ENCODE measurements at places on chromosomes 4 and X.

GRCh38 chrX:15206306-15206705 is 63.6 kb downstream of the ASB9 start:
- no peak for DNase-seq

DNA sequence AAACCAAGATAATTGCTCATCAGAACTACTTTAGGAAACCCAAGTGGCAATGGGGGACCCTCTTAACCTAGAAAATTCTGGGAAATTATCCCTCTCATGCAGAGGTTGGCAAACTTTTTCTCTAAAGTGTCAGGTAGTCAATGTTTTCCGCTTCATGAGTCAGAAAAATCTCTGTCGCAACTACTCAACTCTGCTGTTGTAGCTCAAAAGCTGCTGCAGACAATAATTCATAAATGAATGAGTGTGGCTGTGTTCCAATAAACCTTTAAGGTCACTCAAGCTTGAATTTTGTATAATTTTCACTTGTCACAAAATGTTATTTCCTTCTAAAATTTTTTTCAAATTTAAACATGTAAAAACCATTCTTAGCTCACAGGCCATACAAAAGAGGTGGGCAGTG is 193.4 kb upstream of the MID1 start:
- no peak for DNase-seq

DNA sequence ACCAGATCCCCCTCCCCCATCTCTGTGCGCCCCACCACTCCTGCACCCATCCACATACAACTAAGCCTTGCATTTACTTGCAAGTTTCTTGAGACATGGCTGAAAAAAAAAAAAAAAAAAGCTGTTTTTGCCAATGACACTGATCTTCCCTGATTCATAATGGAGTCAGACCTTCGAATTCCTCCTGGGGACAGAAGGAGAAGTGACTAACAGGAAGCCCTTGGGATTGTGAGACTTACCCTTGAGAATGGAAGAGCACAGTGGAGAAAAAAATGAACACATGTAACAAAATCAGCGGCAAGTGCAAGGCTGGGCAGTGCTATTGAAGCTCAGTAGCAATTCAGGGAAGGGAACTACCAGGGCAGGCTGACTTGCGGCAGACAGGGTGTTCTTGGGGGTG is 288.4 kb downstream of the BCOR start:
- no peak for DNase-seq

- no peak for DNase-seq
These were observed 50.4 kb upstream of the TBL1X start for GRCh38 chrX:9414416-9414815.

DNA sequence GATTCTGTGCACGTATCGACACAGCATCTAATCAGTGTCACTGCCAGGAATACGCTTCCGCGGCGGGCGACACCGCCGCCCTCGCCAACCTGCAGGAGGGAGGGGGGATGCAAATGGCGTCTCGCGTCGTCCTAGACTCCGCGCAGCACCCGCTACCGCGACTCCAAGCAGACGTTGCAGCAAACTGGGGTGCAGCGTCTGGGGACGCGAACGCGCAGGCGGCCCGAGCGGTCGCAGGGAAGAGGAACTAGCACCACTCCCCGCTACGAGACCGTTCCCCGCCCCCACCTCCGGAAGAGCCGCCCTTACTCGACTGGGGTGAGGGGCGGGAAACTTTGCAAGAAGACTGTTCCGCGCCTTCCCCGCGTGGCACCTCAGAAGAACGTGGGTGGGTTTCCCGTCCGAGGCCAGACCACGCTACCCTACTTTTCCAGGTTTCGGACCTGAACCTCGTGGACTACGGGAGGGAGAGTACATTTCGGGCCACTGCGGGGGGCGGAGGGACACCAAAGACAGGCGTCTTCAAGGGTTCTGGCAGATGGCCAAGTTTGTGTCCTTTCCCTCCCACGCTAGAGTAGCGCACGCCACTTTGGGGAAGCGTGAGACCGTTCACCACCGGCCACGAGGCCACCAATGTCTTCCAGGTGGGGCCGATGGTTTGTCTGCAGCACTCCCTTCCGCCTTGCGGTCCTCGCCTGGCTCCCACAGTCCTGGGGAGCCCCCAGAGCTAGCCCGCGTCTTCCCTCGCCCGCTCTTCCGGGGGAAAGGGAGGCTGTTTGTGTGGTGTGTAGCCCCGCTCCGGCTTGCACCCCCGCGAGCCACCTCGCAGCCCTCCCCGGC is 78.0 kb upstream of the BCOR start:
- peak; percentile 34 for DNase-seq

GRCh38 chr4:153745651-153746050 is 14.2 kb downstream of the RNF175 start:
- DNase-seq = no peak

Measured in WTC11 (cell line).